NK-92 treated with Interleukin-12 subunit alpha and Interleukin-12 subunit beta, amount 100 ng/mL, for 24 hours (cell line): ENCODE measurements at places on chromosomes 4 and X.
A peak's percentile ranks its signal among the peaks of the same experiment; 100 is the strongest.

DNA sequence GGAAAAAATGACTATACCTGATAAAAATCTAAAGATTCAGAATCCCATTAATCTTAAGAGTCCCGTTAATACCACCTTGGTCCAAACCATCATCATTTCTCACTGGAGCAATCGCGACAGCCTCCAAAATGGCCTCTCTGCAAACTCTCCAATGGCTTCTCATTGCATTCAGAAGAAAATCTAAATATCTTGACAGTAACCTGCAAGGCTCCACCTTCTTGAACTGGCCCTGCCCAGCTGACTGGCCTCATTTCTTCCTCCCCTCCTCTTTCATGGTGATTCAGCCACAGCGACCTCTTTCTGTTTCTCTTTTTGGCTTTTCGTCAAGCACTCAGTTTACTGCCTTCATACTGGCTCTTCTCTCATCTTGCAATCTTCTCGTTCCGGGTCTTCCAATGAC, 56.2 kb upstream of the GPRIN3 start:
- DNase-seq = no peak

DNA sequence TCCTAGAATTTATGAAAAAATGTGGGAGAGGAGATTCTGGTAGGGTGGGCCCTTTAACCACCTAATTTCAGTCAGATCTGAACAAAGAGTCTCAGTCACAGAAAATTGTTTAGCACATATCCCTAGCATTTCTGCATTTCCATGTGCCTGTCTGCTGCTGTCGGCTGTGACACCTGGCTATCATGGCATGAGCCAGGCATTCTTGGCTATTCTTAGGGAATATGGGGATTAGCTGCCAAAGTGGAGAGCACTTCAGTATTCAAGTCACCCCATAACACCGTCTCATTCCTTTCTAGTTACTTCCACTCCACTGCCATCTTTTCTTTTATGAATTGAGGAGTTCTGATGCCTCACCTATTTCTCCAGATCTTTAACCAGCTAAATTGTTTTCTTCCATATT, 211.5 kb downstream of the FRAS1 start:
- DNase-seq = no peak

DNA sequence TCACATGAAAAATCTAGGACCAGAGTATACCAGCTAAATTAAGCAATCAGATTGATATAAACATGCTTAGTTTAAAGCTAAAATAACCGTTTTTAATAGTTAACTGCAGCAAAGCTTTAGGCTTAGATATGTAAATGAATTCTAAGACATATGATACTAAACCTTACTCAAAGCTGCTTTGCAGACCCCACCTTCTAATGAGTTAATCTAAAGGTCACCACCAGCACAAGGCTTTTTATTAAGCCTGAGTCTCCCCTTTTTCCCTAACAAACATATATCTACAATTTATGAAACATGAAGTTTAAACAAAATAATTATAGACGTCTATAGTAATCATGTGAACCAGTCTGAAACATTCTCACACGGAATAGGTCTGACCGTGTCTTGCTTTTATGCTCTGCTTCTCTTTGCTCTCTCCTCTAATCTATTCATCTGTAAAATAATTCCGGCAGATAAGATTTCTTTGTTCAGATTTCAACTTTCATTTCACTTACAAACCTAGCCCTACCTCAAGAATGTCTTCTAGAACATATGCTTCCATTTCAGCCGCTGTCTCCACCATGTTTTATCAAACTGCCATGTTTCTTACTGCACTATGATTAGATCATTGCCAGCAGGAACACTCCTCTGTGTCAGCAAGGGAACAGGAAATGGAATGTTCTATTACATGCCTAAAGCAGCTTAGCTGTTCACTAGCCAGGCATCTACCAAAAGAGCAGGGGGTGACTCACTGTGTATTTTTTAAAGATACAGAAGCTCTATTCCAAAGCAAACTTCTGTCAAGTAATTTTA, 35.9 kb downstream of the ANKRD17 start:
- no peak for DNase-seq

- no peak for DNase-seq
Measured at GRCh38 chr4:89446193-89446592, 138.6 kb upstream of the GPRIN3 start.

DNA sequence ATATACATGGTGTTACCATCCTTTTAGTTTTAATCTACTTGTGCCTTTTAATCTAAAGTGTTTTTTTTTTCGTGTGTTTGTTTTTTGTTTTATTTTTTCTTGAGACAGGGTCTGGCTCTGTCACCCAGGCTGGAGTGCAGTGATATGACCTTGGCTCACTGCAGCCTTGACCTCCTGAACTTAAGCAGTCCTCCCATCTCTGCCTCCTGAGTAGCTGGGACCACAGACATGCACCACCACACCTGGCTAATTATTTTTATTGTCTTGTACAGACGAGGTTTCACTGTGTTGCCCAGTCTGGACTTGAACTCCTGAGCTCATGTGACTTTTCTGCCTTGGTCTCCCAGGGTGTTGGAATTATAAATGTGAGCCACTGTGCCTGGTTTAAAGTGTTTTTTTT, 33.1 kb downstream of the BMP2K start:
- DNase-seq = no peak

DNA sequence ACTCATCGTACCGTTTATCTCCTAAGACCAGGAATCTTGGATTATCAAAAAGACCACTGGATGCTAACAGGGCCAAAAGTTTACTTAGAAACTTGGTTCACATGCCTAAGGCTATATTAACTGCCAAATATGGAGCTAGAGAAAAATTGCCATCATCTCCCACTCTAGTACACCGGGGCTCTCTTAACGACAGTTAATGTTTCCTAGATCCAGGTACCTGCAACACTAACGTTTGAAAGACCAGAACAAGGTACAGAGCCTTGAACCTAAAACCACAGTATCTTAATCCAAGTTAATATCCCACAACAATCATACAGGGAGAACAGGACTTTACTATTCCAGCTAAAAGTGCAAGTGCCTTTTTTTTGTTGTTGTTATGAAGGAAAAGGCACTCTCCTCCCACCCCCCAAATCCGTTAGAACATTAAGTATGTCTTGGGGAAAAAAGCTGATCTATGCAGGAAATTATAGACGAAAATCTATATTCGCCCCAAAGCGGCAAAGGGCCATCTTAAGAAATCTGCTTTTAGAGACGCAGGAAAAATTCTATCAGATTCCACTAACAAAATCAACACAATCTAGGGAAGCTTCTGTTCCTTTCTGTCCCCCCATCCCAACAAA, 1.3 kb downstream of the G3BP2 start:
- DNase-seq = no peak

DNA sequence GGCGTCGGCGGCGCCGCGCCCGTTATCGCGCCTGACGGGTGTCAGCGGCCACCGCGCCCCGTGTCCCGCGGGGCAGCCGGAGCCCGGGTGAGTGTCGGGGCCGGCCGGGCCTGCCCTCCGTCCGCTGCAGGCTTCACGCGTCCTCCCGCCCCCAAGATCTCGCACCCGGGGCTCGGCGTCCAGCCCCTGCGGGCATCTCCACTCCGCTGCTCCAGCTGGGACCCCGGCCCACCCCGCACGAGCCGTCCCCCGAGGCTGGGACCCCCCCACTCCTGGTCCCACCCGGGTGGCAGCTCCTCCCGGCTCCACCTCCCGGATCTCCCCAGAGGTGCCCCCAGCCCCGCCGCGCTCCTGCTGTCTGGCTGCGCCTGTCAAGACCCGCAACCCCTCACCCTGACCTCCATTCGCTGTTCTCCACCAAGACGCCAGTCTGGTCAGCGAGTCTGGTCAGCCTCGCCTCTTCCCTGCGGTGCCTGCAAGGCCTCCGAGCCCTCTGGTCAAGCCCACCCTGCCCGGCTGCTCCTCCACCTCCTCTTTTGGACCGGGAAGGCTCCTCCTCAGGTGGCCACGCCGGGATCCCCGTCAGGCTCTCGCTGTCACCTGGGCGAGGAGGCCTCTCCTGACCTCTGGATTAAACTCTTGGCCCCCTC, 66.0 kb upstream of the NKX1-1 start:
- no peak for DNase-seq

GRCh38 chr4:156766846-156767245, 204.8 kb downstream of the PDGFC start:
- DNase-seq = no peak

DNA sequence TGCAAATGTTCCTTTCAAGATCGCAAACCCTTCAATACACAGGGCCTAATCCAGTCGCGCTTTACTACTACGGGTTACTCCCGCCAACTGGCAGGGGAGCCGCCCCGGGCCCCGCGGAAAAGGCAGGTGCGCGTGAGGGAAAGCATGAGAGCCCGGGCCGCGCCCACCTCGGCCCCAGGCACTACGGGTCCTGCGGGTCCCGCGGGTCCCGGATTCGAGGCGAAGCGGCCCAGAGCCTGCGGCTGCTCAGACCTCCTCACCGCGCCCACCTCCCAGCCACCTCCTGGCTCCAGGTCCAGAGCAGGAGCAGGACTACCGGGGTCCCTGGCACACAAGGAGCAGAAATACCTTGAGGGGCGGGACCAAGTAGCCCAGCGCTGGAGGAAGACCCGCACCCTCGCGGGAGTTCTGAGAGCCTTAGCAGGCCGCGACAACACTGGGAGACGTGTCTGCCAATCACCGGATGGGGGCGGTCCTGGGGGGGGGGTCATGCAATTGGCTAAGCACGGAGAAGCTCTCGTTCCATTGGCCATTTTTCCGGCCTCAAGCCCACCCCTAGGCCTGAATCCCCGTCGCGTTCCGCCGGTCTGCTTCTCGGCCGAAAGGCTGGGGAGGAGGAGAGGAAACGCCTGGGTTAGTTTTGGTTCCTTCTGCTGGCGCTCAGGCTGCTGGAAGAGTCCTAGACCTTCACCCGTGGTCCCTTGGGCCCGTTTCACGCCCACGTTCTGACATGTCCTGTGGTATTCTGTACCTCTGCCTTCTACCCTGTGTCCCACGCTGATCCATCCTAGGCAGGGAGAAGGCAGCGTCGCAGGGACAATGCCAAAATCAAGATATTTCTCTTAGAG, 29.0 kb downstream of the ERVMER34-1 start:
- peak; percentile 87 for DNase-seq

- DNase-seq = no peak
Measured at GRCh38 chr4:188682321-188682720, 543.1 kb downstream of the TRIML1 start.

- DNase-seq = no peak
Measured at GRCh38 chr4:61507091-61507490, 307.0 kb downstream of the ADGRL3 start.

GRCh38 chrX:64975491-64975890, 759 bp downstream of the ZC4H2 start:
- DNase-seq = no peak

DNA sequence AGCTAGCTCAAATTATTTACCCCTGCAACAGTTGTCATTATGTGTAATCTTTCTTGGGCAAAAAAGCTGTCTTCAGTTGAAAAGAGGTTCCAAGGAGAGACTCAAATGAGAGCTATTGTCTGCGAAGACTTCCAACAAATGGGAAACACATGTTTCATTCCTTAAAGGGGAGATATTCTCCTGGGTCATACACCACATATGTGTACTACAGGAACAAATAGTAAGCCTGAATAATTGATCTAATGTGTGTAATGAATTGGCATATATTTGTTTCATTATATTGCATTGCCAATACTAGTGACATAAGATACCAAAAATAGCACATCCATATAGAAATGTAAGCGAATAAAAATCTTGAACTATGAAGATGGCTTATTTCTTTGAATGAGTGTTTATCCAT, 950.9 kb upstream of the NDST4 start:
- no peak for DNase-seq

DNA sequence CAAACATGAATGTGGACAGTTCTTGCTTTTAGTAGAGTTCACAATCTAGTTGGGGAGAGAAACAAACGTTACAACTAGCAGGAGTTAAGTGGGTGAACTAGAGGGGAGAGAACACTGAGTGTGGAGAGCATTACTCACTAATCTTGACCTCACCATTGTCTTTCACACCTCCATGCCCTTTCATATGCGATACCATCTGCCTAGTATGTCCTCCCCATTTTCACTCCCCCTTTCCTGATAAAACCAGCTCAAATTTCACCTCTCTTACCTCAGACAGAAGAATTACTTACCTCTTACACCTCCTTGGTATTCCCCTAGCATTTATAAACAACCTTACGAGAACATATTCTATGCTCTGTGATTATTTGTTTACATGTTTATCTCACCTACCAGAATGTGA, 53.6 kb downstream of the LAS1L start:
- DNase-seq = no peak

GRCh38 chr4:165394275-165394674, 15.5 kb downstream of the CPE start:
- DNase-seq = no peak

- no peak for DNase-seq
Measured at GRCh38 chr4:99413140-99413539, 22.0 kb downstream of the ADH7 start.

DNA sequence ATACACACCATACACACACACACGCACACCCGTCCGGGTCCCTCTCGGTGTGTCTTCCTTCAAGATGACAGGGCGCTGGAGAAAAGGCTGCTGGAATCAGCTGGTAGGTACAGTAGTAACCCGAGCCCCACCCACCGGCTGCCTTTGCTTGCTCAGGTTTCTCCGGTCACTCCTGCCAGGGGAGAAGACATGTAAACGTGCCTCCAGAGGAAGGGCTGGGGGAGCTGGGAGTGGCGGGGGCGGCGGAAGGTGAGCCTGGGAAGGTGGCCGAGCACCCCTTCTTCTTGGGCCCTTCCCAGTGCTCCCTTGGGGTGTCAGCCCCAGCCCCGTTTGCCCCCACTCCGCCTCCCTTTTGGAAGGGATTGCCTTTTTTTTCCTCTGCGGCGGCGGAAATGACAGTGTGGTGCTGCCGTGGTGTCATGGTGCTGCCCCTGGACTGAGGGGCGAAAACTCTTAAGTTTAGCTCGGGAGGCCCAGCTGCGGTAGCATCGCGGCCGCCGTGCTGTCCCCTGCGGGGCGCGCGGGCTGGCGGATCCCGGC, at the start of gene MID2:
Gene MID2 (plus strand): TSS at position 169 of the 540 bp plus-strand sequence. CDS start 561 bp downstream, outside the sequence.
- no peak for DNase-seq

- DNase-seq = no peak
Measured at GRCh38 chr4:55121246-55121645, 4.1 kb downstream of the KDR start.

DNA sequence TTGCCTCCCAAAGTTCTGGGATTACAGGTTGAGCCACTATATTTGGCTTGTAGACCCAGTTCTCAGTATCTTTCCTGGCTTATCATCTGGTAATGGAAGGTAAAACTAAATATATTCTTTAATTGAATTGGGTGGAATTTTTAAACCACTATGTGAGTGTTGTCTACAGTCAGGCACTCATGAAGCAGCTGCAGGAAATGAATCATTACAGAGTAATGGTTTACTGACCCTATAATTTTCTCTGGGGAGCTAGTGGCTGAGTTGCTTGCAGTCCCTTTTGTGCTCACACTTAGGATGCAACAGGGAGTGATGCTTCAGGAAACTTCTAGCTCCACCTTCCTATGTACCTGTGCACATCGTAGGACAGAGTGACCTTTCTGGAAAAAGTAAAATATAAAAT, 4.1 kb upstream of the UGT2B7 start:
- no peak for DNase-seq
